Natural killer cell (primary cell): ENCODE measurements at places on chromosomes 2 and 18. TPM values are rescaled to one million over a fixed set of nuclear protein-coding genes. Genes with fewer than 3 reads are reported as not detected.
A peak's percentile ranks its signal among the peaks of the same experiment; 100 is the strongest.

Gene VSNL1
- not detected for total RNA-seq

Gene MAPRE3
- total RNA-seq = 3.9 TPM

Gene BMP10
- total RNA-seq = not detected

- no peak for DNase-seq
These were observed 3.5 kb upstream of the NAGK start for GRCh38 chr2:71064754-71065621.

Gene FBXO15
- total RNA-seq = 0.87 TPM

GRCh38 chr18:48922801-48923730 lies 27.7 kb downstream of the SMAD7 start:
- peak; percentile 56 for DNase-seq

- no peak for DNase-seq
These were observed 14.1 kb downstream of the MEMO1 start for GRCh38 chr2:31996571-31997150.

DNA sequence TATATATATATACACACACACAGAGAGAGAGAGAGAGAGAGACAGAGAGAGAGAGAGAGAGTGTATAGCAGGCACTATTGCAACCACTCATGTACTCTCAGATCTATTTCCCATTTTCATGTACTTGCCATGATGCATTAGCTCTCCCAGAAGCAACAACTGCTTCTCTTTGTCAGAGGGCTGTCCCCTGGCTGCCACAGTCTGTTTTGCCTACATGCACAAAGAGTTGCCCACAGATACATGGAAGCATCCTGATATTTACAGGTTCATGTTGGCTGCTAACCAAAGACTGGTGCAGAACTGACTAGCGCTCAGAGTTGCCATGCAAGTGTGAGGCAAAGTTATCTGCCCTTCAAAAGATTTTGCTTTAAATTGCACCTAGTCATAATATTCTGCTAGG lies 469.3 kb upstream of the ZNF804A start:
- DNase-seq = no peak

GRCh38 chr2:152568531-152568930 lies 148.7 kb downstream of the PRPF40A start:
- no peak for DNase-seq

DNA sequence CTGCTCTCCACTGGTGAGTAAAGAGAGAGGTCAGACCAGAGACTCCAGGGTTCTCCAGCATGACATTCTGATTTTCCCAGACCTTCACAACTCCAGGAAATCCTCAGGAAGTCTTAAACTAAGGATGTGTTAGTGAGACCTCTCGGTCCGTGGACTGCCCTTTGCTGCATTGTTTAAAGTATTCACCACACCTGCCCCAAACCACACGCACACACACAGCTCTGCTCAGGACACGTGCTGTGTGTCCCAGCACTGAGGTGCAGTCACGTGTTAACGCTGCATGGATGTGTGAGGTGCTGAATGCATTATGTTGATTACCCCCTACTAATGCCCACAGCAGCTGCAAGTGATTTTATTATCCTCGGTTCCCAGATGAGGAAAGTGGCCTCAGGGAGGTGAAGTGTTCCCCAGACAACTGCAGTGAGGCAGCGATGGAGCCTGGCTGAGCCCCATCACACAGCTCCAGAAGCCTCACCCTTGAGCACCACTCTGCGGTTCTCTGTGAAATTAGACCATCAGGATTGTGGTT lies 68.4 kb downstream of the TRAPPC12 start:
- DNase-seq = no peak

Gene SLC5A7
- total RNA-seq = not detected

DNA sequence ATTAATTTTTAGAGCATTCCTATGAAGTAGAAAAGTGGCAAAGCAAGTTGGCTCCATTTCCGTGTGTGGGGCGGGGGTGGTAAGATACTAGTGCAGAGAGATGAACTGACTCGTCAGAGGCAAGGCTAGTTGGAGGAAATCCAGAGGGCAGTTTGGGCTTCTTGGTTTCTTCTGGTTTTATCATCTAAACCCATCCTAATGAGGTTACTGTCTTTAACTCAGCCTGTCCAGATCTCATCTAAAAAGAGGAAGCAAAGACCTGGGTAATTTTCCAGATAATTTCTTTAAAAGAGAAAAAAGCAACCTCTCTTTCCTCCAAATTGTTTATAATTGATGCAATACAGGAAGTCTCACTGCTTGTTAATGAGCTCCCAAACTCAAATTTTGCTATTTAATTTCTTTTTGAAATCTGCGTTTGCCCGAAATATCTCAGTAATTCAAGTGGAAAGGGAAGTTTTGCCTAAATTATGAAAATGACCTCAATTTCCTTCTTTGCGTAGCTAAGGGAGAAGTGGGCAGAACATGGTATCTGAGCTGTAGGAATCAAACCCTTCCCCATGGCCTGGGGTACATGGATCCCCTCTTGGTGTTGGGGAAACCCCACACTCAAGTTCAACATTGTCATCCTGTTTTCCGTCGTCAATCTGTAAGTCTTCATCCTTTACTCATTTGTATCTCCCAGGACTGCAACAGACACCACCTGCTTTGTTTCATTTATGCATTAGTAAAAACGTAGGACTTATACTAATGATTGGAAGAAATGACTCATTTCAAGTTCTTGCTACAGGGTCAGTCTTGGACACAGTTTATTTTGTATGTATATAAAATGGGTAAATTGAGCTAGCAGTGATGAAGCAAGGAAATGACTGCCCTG lies 89.1 kb upstream of the KLF7 start:
- no peak for DNase-seq

DNA sequence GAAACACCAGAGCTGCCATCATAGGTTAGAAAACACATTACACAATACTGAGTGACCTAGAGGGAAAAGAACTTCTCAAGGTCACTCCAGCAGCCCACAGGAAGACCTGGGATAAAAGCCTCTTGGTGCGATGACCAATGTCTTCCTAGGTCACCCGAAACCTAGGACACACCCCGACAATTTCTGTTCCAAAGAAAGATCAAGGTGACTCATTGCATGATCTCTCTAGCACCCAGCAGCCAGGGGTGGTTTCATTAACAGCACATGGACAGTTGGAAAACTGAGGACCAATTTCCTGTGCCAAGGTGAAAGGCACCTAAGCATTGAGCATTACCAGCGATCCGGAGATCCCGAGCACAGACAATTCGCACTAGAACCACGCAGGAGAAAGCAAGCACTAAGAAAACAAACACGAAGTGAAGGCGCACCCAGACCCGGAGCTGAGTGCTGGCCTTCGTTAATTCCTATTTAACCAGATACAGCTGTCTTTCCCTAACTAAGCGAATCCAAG lies 1.5 kb downstream of the CACNB4 start:
- no peak for DNase-seq

DNA sequence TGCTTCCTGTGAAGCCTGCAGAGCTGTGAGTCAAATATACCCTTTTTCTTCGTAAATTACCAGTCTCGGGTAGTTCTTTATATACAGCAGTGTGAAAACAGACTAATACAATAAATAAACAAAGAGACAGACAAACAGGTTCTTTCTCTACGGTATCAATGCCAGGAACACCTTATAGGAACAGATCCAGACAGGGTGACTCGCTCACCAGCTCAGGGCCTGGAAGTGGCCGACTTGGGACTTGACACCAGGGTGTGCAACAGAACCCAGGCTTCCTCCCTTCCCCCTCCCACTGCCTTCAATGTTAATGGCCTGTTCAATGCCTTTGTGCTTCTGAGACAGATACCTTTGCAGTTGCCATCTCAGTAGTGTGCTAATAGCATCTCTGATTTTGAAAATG lies 309.5 kb downstream of the ALK start:
- no peak for DNase-seq

GRCh38 chr2:231057590-231057989 lies 923 bp downstream of the PSMD1 start:
- no peak for DNase-seq

GRCh38 chr2:128523457-128523856 lies 204.8 kb upstream of the HS6ST1 start:
- DNase-seq = no peak

- no peak for DNase-seq
These were observed 42.3 kb downstream of the SERPINB7 start for GRCh38 chr18:63817441-63818051.

Gene ZFP36L2
- total RNA-seq = 376 TPM

Gene C2orf81
- 1.7 TPM for total RNA-seq

Gene PCARE
- total RNA-seq = not detected
